ENCODE measurements at places on chromosomes 12 and 14.
A peak's percentile ranks its signal among the peaks of the same experiment; 100 is the strongest.

- DNase-seq = no peak
Measured at GRCh38 chr12:75289753-75290152, 40.4 kb downstream of the CAPS2 start.

GRCh38 chr14:20781803-20782202 is 735 bp downstream of the RNASE6 start:
- no peak for DNase-seq

- no peak for DNase-seq
Measured at GRCh38 chr14:69204753-69205152, 13.5 kb downstream of the EXD2 start.

GRCh38 chr14:75312341-75312740 is 33.7 kb downstream of the FOS start:
- no peak for DNase-seq

GRCh38 chr12:6494258-6494743 is 399 bp downstream of the NCAPD2 start:
- DNase-seq = no peak

DNA sequence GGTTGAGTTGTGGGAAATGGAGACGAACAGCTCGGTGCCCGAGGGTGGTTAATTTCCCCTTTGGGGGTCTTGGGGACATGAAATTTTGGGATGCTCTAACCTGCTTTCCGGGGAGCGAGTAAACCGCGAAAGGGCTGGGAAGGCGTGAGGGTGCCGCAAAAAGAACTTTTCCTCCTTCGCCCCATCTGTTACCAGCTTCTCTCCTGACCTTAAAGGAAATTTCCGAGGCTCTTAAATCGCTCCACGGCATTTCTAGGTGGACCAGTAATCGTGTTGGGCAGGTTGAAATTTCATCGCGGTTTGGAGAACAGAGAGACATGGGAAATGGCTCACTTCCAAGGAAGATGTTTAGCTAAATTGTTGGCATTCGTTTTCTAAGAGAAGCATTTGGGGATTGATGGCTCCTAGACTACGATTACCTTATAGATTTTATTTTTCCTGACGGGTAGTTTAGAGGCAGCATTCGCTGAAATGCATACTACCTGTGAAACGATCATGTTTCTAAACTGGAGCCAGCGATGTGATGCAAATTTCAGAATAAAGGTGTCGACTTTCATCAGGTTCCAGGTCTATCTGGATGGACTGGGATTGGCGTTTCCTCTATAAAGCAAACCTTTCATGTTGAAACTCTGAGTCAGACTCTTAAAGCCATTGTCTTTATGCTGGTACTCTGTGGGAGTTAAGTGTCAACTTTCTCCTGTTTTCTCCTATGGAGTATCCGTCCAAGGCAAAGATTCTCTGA is 414.5 kb downstream of the PCNX1 start:
- DNase-seq = peak; percentile 64

DNA sequence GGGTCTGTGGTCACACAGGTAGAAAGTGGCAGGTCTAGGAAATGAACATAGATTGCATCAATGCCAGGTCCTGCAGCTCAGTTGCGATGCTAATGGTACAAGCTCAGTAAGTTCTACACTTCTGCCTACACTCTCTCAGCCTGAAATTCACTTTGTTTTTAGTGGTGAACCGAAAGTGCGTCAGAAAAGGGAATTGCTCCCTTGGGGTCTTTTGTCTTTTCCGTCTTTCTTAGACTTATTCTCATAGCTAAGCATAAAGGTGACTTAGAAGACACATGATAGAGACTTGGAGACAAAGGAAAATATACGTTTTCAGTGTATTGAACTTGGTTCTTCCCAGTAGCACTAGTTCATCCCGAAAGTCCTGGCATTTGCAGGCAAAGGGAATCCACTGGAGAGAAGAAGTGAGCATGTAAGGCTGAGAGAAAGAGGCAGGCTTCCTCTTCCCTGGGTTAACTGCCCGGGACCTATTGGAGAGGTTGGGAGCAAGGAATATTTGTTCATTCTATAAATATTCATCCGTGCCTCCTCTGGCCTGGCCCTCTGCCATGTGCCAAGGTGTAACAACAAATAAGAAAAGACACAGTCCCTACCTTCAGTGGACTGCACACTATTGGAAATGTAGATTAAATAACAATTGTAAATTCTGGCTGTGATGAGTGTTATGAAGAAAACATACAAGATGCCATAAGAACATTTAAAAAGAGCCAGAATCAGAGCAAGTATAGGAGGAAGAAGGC is 785.8 kb downstream of the MED13L start:
- no peak for DNase-seq

- no peak for DNase-seq
Measured at GRCh38 chr14:69287098-69288010, 27.4 kb downstream of the GALNT16 start.

GRCh38 chr14:21302013-21302835 is 22.3 kb downstream of the RPGRIP1 start:
- DNase-seq = no peak

- DNase-seq = no peak
Measured at GRCh38 chr14:82766996-82767395, 1233.3 kb upstream of the SEL1L start.

DNA sequence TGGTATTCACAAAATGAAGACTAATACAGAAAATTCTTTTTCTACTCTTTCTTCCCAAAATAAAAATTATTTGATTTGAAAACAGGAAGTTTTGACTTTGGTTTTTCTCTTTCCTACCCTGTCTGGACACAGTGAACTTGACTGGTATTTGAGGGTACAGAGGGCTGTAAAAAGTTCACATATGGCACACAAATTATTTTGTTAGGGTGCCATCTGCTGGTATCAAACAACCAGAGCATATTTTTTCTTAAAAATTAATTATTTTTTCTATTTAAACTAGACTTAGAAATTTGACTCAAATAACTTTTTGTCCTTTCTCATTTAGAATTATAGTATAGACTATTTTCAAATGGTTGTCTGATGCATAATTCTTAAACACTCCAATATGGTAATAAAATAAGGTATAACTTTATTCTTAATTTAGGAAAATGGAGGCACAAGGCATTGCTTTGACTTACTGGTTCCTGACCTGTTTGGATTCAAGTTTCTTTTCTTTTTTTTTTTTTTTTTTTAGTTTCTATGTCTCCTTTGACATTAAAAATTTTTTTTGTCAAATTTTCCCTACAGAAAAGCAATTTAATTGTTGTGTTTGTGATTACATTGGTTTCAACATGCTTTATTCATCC is 390.6 kb downstream of the PRKD1 start:
- no peak for DNase-seq

- DNase-seq = no peak
Measured at GRCh38 chr12:53726946-53727309, 324 bp downstream of the CALCOCO1 start.
